ENCODE measurements at places on chromosomes 13 and 19.
A peak's percentile ranks its signal among the peaks of the same experiment; 100 is the strongest.

DNA sequence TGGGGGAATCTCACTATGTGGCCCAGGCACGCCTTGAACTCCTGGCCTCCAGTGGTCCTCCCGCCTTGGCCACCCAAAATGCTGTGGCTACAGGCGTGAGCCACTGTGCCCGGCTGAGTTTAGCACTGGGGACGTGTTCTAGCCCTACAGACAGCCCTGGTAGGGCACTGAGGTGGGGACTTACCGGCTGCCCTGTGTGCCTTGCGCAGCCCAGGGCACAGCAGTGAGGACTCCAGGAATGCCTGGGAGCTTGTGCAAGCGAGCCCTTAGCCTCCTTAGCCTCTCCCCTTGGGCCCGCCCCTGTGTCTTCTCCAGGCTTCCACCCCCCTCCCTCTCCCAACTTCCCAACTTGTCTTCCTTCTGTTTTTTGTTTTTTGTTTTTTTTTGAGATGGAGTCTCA lies 21.0 kb downstream of the CCNE1 start:
- H3K36me3 ChIP-seq: no peaks in the 10 kb centered on the region
- H3K27me3 ChIP-seq: no peaks in the 10 kb centered on the region
- H3K4me1 ChIP-seq: peaks cover 66% of the 10 kb centered on the region
- DNase-seq: no peak
- peak overlapping the region; percentile 60 for H3K27ac ChIP-seq

DNA sequence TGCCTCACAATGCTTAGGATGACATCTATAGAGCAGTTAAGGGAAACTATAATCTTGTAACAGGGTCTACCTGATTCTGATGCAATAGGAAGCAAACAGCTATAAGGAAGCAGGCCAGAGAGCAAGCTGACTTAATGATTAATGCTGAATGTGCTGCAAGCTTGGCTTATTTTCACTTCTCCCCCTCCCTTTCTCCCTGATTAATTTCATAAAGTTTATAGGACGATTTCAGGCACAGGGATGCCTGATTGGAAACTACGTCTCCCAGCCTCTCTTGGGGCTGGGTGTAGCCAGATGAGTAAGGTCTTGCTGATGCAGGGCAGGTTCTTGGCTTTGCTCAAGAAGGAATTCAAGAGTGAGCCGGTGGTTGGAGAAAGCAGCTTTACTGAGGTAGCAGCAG lies 82.8 kb upstream of the MRI1 start:
- peaks cover 4% of the 10 kb centered on the region for H3K36me3 ChIP-seq
- H3K27me3 ChIP-seq: peaks cover 2% of the 10 kb centered on the region
- DNase-seq: no peak
- no peak overlapping the region for H3K4me3 ChIP-seq

DNA sequence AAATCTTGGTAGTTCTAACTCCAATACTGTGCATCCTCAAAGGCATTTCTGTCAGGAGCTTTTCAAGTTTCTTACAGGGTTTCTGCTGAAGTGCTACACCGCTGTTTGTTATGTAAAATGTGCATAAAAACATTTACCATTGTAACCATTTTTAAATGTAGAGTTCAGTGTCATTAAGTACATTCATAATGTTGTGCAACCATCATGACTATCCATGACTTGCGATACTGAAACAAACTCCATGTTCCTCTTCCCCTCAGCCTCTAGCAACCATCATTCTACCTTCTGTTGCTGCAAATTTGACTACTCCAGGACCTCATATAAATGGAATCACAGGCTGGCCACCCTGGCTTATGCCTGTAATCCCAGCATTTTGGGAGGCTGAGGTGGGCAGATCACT lies 14.4 kb upstream of the SLC25A42 start:
- H3K4me3 ChIP-seq: no peak overlapping the region
- H3K36me3 ChIP-seq: peaks cover 34% of the 10 kb centered on the region
- H3K4me1 ChIP-seq: no peaks in the 10 kb centered on the region
- no peaks in the 10 kb centered on the region for H3K27me3 ChIP-seq
- DNase-seq: no peak

- peaks cover 60% of the 10 kb centered on the region for H3K36me3 ChIP-seq
- H3K27me3 ChIP-seq: no peaks in the 10 kb centered on the region
- H3K4me3 ChIP-seq: peak overlapping the region; percentile 100
- DNase-seq: peak; percentile 48
- peaks cover 62% of the 10 kb centered on the region for H3K4me1 ChIP-seq
Observed at GRCh38 chr19:38617283-38617763, 430 bp downstream of the MAP4K1 start.

GRCh38 chr19:32373585-32374295 lies 28.3 kb downstream of the ZNF507 start:
- DNase-seq: no peak
- H3K4me1 ChIP-seq: no peaks in the 10 kb centered on the region
- peaks cover 61% of the 10 kb centered on the region for H3K36me3 ChIP-seq

- no peaks in the 10 kb centered on the region for H3K27me3 ChIP-seq
- H3K36me3 ChIP-seq: peaks cover 47% of the 10 kb centered on the region
- H3K4me3 ChIP-seq: no peak overlapping the region
- H3K4me1 ChIP-seq: peaks cover 6% of the 10 kb centered on the region
Observed at GRCh38 chr19:23771761-23772674, 13.3 kb upstream of the ZNF681 start.

DNA sequence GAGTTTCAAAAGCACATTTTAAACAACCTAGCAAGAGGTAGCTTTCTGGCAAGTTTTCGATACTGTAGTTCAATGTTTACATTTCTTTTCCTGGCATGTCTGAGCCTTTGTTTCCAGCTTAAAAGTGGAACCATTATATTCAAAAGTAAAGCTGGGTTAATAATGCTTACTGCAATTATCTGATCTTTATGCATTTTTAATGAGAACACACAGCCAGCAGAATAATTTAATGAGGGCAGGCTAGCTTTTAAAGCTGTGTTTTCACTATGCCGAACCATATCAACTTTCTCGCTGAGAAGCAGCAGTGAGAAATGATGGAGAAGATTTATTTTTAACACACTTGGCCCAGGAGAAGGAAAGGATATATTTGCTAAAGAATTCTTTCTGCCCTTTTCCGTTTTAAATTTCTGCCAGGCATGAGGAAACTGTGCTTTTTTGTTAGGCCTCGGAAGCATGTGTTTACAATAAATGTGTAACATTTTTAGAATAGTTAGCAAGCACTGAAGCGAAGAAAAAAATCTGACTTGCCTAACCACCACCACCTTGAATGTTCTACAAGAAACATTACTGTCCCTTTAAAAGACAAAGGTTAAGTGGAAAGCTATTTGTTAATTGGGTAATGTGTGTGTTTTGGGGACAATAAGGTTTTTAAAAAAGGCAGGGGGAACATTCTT lies 1.0 kb downstream of the MBNL2 start:
- peak overlapping the region; percentile 83 for H3K4me3 ChIP-seq
- H3K36me3 ChIP-seq: peaks cover 4% of the 10 kb centered on the region
- H3K4me1 ChIP-seq: peaks cover 56% of the 10 kb centered on the region
- peak overlapping the region; percentile 79 for H3K27ac ChIP-seq
- no peak for DNase-seq

DNA sequence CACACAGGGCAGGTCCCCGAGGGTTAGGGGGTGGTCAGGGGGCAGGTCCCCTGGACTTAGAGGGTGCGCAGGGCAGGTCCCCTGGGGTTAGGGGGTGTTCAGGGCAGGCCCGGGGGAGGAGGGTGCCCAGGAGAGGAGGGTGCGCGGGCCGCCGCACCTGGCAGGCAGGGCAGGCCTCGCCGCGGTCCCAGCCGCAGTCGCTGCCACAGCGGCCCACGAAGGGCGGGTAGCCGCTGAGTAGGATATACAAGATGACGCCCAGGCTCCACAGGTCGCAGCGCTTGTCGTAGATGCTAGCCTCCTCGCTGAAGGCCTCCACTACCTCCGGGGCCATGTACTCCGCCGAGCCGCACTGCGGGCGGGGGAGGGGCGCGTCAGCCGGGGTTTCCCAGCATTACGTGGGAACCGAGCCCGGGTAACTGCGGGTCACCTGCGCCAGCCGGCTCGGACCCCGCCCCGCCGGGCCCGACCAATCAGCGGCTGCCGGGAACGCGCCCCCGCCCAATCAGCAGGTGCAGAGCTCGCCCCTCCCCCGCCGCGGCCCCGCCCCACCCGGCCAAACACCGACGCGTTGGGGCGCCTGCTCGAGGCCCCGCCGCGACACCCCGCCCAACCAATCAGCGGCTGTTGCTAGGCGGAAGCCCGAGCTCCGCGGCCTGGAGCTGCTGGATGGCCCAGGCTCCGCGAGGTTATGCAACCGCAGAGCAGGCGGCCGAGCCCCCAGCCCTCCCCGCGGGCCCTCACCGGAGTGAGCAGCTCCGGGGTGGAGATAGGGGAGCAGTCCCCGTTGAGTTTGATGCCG lies 9.2 kb downstream of the MKNK2 start:
- peak overlapping the region; percentile 87 for H3K27ac ChIP-seq
- peak overlapping the region; percentile 66 for H3K4me3 ChIP-seq
- peaks cover 35% of the 10 kb centered on the region for H3K36me3 ChIP-seq
- H3K4me1 ChIP-seq: peaks cover 29% of the 10 kb centered on the region
- peak; percentile 99 for DNase-seq

DNA sequence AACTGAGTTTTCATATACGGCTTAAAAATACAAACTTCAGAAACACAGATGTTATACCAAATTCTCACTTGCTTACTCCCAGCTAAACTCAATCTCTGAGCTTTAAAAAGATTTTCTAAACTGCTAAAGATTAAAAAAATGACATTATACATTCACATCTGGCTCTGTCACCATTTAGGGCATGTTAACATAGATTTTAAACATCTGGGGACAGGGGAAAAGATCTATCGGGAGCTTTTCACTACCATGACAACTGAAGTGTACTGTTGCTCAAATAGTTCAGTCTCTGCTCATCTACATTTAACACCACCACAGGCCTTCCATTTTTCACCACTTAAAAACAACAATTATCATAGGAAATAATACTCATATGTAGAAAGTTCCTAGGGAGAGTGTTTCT lies 190.8 kb downstream of the ENOX1 start:
- H3K4me1 ChIP-seq: peaks cover 6% of the 10 kb centered on the region
- no peak for DNase-seq
- peaks cover 2% of the 10 kb centered on the region for H3K27me3 ChIP-seq
- H3K36me3 ChIP-seq: no peaks in the 10 kb centered on the region

DNA sequence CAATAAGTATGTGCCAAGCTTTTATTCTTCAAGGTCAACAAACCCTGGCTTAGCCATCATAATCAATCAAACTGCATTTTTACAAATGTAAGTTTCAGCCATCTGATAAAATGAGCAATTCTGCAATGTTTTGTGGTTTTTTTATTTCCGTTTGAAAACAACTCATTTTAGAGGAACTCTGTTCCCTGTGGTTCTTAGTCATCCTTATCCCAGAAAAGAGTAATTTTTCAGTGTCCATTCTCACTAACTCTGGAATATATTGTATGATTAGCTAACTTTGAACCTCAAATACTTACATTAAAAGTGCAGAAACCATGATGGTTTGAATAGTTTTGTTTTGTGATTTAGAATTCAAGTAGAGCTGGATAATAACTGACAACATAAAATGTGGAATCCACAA lies 87.6 kb downstream of the IRS2 start:
- no peak overlapping the region for H3K4me3 ChIP-seq
- peaks cover 4% of the 10 kb centered on the region for H3K4me1 ChIP-seq
- H3K27me3 ChIP-seq: peaks cover 25% of the 10 kb centered on the region
- H3K27ac ChIP-seq: no peak overlapping the region
- H3K36me3 ChIP-seq: no peaks in the 10 kb centered on the region
- no peak for DNase-seq

DNA sequence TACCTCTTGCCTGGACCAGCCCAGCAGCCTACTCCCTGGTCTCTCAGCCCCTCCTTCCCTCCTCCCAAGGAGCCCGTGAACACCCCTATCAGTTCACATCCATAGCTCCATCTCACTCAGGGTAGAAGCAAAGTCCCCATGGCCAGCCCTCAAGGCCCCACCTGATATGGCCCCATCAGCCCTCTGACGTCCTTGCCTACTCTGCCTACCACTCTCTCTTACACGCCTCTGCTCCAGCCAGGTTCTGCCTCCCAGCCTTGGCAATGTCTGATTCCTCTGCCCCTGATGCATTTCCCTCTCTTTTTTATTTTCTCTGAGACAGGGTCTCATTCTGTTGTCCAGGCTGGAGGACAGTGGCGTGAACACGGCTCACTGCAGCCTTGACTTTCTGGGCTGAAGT lies 7.9 kb upstream of the SERTAD3 start:
- H3K27me3 ChIP-seq: no peaks in the 10 kb centered on the region
- no peaks in the 10 kb centered on the region for H3K4me1 ChIP-seq
- H3K27ac ChIP-seq: no peak overlapping the region
- DNase-seq: no peak
